Astrocyte of the cerebellum (primary cell): ENCODE measurements at places on chromosomes 3 and 15.
A peak's percentile ranks its signal among the peaks of the same experiment; 100 is the strongest.

- no peak for DNase-seq
Measured at GRCh38 chr15:25439369-25439836, 579 bp upstream of the UBE3A start.

DNA sequence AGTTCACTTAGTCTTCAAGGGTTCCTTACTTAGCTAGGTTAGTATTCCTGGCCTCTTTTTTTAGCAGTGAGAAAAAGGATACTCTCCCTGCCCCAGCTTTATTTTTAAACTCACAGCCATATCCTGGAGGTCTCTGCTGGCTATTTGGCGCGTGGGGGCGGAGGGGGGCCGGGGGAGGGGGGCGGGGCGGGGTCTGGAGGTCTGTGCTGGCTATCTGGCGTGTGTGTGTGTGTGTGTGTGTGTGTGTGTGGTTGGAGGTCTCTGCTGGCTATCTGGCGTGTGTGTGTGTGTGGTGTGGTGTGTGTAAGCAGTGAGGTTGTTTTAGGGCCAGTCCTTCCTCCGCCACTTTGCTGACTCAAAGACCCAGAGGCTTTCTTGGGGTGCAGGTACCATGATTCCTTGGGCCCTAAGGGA, 579 bp upstream of the PLAAT1 start:
- no peak for DNase-seq

DNA sequence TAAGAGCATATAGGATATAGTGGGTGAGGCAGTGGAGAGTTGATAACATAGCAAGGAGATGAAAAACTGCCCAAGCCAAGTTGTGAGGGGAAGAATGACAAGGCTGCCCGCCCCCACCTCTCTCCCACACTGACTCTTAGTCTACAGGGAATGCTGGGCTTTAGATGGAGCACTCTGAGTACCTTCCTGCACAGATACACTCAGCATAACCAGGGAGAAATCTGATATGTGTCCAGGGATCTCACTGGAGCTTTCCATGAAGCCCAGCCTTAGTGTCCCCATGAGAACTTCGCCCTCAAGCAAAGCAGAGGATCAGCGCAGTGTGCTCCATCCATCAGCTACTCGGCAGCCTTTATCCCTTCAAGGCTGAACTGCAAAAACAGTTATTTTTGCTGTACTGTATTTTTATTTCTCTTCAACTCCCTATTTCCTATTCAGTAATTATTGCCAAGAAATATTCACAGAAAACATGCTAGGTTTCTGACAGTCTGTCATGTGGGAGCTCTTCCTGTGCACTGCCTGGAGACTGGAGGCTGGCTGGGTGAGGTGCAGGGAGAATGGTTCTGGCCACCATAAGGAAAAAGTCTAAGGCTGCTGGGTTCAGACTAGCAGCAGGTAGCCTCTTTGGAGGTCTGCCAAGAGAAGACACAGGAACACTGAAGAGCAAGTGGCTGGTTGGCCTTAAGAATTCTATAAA, 475.2 kb upstream of the PPP2R3A start:
- no peak for DNase-seq

DNA sequence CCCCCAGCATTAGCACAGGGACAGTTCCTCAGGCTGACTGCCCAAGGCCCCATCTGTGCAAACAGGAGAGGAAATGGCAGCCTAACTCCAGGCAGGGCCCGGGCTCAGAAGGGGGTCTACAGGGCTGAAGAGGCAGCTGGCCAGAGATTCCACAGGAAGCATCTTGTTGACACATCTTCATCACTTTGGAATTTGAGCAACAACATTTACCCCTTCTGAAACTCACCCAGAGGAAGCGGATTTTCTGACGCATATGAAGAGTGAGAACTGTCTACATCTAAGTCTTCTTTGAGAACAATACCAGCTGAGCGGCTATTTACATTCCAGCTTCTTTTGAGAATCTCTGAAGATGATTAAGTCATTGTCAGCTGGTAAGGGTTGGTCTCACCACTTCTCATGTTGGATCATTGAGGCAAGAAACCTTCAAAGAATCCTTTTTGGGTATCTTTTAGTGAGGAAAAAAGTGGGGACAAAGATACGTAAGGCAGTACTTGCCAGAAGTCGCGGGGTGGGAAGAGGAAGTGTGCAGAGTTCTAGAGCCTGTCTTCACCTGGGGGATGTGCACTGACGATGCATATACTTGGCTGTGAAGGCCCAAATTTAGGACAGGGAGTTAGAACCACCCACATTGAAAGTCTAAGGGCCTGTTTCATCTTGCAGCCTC, 25.4 kb upstream of the SRP14 start:
- no peak for DNase-seq

DNA sequence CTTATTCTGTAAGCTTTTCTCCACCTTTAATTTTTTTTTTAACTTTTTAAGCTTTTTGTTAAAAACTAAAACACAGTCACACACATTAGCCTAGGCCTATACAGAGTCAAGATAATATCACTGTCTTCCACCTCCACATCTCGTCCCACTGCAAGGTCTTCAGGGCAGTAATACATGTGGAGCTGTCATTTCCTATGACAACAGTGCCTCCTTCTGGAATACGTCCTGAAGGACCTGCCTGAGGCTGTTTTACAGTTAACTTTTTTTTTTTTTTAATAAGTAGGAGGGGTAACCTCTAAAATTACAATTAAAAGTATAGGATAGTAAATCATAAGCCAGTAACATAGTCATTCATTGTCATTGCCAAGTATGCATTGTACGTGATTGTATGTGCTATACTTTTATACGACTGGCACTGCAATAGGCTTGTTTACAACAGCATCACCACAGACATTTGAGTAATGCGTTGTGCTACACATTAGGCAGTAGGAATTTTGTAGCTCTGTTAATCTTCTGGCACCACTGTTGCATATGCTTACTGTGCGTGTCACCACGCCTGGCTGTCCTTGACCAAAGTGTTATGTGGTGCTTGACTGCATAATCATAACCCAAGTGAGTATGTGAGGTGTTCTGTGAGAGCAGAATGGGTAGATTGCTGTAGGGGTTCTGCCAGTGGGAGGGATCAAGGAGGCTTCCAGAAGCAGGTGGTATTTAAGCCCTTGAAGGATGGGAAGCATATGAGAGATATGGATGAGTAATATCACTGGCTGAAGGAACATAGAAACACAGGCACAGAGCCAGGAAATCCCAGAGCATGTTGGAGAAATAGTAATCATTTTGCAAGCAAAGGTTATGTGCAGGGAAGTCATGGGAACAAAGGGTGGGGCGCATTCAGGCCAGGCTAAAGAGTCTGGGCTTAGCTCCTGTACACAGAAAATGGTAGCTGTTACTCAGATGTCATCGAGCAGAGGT, 18.3 kb downstream of the FBXO22 start:
- peak; percentile 37 for DNase-seq

DNA sequence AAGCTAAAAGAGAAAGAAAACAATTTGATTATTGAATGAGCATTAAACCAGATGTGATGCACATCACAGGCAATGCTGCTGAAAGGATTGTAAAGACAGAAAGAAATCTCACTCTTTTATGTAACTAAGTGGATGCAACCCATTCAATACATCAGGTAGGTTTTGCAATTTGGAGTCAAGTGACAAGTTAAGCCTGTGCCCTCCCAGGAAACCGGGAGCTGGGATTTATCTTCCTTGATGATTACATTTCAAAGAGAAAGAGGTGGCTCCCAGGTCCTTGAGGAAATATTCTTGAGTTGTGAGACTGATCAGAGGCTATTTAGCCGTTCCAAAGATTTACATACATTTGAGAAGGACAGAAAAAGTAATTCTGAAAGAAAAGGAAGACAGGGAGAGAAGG, 219.0 kb upstream of the PROK2 start:
- DNase-seq = no peak

- DNase-seq = peak; percentile 26
Measured at GRCh38 chr3:55327131-55327920, 159.8 kb downstream of the WNT5A start.

DNA sequence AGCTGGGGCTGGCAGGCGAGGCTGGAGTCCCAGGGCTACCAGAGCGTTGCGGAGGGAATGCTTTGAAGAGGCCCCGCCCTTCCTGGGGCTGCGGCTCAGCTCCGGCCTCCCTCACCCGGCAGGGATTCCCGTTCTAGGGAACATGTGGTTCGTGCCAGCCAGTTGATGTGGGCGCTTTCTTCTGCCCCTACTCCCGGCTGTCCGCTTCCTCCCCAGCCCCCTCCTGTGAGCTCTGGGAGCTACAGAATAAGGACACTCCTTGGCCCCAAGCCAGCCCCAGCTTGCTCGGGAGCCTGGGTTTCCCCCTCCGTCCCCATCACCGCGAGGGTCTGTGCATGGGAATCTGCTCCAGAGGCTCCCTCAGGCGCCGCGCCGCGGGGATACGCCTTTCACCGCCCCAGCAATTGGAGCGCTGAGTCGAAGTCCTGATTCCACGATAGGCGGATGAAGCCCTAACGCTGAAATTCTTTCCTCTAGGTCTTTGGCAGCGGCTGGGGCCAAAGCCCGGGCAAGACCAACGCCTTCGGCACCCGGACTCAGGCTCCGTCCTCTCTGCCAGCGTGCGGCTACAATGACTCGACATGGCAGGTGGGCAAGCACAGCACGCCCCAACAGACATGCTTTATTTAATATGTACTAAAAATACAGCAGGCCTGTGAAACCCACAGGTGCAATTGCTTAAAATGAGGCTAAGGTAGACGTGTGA, 69.5 kb downstream of the KLF15 start:
- no peak for DNase-seq

GRCh38 chr3:58419780-58420507, 13.7 kb downstream of the PDHB start:
- no peak for DNase-seq

- no peak for DNase-seq
Measured at GRCh38 chr15:33309602-33310276, 1.0 kb upstream of the RYR3 start.

DNA sequence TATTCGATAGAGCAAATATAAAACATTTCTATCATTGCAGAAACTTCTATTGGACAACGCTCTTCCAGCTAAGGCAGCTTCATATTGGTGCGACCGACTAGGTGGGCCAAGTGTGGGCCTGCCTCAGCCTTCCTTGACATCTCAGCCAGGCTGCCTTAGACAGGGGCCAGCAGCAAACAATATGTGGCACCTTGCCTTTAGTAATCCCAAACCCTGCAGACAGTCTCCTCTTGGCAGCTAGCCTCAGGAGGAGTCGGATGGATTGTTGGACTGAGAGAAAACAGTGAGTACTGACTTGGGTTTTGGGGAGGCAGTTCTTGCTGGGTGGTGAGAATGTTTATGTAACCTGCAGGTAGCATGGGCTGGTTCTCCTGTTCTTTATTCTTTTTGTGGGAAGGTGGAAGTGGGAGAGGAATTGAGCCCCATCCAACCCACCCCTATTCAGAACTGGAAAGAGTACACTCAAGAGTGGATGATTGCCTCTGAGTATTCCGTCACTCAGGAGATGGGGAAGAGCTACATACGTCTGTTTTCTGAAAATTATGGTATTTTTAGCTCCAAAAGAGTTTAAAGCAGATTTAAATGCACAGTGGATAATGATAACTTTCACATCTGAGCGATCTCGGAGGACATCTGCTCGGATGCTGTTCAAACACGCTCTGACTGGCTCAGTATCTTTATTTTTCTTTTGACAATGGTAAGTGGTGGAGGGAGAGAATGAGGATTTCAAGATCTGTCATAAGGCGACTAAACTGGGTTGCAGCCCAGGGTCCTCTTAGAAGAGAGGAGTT, 47.2 kb downstream of the GPD1L start:
- no peak for DNase-seq

DNA sequence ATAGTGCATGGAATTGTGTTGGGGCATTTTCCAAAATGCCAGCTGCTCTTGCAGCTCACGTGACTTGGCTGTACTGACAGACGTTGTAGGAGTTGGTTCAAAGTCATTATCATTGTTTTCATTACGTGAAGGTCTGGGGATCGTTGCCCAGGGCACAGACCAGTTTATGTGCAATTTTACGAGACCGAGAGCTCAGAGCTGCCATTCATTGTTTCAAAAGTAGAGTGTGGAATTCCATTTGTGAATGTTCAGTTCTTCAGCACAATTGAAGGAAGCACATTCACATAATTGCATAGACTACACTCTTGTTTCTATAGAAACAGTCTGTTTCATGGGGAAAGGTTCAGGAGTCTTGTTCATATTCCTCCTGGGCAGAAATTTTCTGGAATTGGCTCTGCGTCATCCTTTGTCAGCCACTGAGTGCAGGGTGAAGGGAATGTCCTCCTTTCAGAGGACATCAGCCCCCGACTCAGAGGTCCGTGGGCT, 54.5 kb downstream of the GABRG3 start:
- DNase-seq = no peak

DNA sequence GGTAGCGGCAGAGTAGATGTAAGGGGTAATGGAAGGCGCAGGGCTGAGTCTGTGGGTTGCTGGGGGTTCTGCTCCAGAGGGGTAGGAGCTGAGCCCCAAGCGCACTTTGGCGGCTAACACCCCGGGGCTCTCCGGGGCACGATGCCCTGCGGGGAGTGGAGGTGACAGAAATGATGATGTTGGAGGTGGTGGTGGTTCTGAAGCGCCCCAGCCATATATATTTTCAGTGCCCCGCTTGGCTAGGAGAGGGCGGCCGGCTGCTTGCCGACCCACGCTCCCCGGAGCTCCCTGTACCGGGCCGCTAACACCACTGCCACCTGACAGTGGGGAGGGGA, 9.7 kb downstream of the ZIC4 start:
- DNase-seq = no peak

DNA sequence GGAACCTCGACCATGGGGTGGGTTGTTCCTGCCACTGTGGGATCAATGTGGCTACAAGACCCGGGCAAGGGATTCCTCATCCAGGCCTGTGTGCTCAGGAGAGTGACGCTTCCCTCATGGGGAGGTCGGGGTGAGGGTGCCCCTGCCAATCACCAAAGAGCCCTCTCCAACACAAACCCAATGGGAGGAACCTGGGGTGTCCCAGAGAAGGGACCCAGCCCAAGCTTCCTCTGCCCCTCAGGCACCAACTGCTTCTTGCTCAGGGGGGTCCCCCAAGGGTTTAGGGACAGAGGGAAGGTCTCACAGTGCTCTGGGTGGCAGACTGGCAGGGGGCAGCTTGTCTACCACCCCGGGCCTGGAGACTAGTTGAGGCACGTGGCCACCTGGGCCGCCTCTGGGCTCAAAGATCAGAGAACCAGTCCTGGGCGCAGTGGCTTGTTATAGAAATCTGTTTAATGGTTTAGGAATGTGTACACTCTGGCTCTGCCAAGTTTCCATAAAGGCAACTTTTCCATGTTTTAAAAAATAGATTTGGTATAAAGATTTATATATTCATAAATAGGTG, 26.6 kb downstream of the GP9 start:
- no peak for DNase-seq

GRCh38 chr15:60441331-60441730, 37.6 kb downstream of the ICE2 start:
- DNase-seq = no peak

DNA sequence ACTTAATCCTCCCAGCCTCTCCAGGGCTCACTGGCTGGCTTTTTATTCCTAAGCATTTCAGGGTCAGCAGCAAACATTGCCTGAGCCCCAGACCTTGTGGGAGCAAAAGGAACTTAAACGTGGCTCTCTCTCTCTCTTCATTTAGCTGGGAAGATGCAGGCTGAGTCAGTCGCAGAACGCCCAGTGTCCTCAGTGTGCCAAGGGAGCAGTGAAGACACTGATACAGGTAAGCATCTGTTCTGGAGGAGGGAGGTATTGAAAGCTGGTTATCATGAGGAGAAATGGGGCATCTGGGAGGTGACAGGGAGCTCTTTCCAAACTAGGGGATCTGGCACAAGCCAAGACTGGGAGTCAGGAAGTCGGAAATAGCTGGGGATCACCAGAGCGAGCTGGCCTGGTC, 4.3 kb downstream of the RHOV start:
- no peak for DNase-seq
